LoVo (cell line): ENCODE measurements at places on chromosomes 1 and 21.

- DNase-seq, result no peak
Observed at GRCh38 chr1:3331564-3331963, 122.9 kb upstream of the ARHGEF16 start.

DNA sequence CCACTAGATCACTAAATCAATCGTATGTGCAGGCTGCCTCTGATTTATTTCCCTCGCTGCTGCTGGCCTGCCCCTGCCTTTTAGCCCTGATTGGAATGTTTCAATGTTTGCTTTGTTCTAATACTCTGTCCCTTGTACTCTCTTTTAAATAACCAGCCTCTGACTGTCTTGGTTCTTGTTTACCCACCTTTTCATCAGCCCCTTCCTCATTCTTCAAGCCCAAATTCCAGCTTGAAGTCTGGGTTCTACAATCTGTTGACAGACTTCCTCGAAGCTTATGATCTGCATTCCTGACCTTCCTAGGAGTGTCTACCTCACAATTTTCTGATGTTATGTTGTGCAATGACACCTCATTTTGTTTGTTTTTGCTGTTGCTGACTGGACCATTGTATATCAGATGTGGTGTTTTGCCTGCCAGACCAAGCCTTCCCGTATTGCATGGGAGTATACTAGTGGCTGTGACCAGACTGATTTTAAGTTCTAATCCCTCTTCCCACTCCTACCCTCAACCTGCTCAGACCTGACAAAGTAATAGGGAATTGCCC lies 46.6 kb upstream of the APOBEC4 start:
- peak; percentile 52 for DNase-seq

- DNase-seq, result no peak
Observed at GRCh38 chr1:177106196-177106595, 58.3 kb downstream of the ASTN1 start.

DNA sequence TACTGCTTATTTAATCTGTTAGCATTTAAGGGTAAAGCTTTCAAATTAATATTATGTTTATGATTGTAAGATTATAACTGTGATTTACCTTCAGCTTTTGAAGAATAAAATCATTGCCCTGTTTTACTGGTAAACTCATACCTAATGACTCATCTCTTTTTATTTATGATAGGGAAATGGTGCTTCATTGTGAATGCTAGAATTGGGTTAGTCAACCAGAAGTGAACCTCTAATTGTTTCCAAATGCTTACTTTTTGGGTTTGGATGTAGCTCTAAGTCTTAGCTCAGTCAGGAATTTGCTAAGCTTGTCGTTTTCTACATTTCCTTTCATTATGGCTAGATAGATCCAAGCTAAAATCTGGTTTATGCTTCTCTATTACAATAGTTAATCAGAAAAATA lies 59.4 kb downstream of the SLC30A7 start:
- DNase-seq, result no peak

- no peak for DNase-seq
Observed at GRCh38 chr1:232140419-232141166, 489.3 kb downstream of the SIPA1L2 start.

GRCh38 chr21:38506661-38507281 lies 8.5 kb upstream of the ERG start:
- DNase-seq, result peak; percentile 12
